GM23248 (cell line): ENCODE measurements at places on chromosomes 1 and 21.

DNA sequence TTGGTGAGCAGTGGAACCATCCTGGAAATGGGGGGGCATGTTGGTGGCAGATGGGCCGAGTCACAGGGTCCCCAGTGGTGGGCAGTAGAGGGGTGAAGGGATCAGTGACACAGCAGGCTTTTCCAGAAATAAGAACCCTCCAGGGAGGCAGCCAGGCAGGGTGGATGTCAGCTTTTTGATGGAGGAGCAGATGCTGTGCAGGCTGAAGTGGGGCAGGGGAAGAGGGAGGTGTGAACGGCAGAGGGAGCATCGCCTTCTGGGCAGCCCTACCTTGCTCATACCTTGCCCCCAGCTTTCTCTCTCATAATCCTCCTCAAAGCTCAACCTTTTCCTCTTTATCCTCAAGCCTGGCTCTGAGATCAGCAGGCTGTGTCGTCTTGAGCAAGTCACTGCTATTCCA, 131.8 kb upstream of the IPO9 start:
- DNase-seq = no peak

- DNase-seq = peak; percentile 79
Observed at GRCh38 chr1:32539584-32540571, 651 bp downstream of the ZBTB8A start.

DNA sequence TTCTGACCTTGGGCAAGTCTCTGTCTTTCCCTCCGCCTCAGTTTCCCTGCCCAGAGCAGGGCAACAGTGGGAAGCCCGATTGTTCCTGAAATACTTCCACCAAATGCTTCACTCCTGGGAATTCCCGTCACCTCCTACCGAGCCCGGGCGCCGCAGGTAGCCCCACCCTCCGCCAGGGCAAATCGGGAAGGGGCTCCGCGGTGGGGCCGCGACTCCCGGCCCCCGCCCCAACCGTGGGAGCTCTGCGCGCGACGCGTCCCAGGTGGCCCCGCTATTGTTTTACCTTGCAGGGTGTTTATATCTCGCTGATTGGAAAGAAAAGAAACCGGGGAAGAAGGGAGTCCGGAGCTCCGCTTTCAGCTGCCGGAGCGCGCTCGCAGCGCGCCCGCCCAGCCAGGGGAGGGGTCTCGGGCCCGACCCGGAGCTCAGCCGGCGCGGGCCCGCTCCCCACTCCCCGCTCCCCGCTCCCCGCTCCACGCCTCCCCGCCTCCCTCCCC, 407 bp downstream of the IGSF3 start:
- DNase-seq = peak; percentile 27

GRCh38 chr1:203083463-203083921, 2.3 kb downstream of the MYOG start:
- DNase-seq = no peak

- peak; percentile 67 for DNase-seq
Observed at GRCh38 chr1:110187139-110187890, 22.8 kb upstream of the KCNC4 start.

DNA sequence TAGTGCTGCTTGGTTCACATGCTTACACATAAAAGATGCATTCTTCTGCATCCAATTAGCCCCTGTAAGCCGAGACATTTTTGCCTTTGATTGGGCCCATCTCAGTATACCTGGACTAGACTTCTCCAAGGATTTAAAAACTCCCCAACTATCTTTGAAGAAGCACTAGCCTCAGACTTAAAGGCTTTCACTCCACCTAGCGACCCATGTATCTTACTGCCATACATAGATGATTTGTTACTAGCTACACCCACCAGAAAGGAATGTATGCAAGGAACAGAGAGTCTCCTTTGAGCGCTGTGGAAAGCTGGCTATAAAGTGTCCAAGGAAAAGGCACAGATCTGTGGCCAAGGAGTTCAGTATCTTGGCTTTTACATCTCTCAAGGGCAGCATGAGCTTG, 91.7 kb downstream of the LIPI start:
- DNase-seq = peak; percentile 41

- DNase-seq = peak; percentile 81
Observed at GRCh38 chr21:37087188-37087587, 14.1 kb downstream of the TTC3 start.

DNA sequence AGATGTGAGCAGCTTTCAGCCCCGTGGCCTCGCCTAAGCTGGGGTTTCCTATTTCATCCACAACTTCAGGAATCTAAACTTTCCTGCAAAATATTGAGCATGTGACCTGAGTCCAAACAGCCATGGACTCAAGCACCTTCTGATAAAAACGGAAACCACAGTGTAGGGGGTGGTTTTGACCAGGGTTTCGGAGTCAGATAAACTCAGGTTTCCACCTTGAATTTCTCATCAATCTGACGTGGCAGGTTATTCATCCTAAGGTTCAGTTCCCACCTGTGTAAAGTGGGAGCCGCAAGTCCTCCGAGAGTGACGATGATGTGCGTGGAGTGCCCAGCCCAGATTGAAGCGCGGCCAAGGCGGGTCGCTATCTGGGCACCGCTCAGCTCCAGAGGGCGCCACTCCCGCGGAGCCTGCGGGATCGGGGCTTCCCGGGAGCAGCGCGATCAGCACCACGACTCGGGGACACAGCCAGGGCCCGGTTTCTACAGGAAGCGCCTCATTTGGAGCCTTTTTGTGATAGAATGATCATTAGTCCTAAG, 871 bp upstream of the ETS2 start:
- DNase-seq = peak; percentile 82

- DNase-seq = no peak
Observed at GRCh38 chr1:99297923-99298322, 33.6 kb downstream of the PLPPR4 start.

DNA sequence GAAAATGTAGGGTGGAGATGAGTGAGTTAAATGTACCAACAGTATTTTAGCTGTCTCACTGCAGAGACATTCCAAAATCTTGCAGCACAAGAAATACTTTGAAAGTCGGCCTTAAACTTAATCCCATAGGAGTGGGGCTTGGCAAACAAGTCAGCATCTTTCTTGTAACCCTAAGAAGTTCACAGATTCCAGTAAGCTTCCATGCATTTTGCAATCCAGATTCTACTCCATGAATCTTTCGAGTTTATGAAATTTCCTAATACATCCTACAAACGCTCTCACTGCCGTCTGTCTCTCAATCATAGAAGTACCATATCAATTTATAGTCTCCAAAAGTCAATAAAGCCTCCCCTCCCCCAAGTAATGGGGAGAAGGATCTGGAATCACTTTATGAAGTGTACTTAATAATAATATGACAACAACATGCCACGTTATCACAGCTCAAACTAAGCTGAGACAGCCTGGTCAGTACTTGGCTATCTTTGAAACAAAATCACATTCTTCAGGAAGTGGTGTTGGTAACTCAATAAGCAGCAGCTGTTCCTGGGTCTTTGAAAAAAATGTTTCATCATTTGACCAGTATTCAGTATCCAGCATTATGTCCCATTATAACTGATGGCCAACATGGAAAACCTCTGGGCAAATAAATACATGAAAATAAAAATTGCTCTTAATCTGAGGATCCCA, 317.4 kb upstream of the RUNX1 start:
- peak; percentile 85 for DNase-seq

DNA sequence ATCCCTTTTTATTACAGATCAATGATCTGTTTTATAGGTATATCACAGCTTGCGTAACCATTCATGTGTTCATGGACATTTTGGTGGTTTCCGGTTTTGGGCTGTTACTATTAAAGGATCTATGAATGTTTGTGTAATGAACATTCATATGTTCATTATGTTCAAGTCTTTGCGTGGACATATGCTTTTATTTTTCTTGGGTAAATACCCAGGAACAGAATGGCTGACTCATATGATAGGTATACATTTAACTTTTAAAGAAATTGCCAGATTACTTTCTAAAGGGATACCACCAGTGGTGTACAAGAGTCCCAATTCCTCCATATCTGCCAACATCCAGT, 73.7 kb downstream of the SPATA46 start:
- DNase-seq = peak; percentile 33

DNA sequence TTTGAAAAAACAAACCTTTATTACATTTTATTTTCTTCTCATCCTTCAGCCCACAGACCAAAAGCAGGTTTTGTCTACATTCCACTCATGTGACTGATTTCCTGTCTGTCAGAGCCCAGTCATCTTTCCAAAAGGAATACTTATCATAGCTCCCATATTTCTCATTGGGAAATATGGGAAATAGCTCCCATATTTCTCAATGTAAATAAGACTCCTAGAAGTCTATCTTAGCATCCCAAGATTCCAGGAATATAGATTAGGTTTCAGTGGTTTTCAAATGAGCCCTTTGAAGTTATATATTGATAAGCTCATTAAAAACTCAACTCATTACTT, 19.1 kb upstream of the NRDC start:
- peak; percentile 93 for DNase-seq

- DNase-seq = peak; percentile 78
Observed at GRCh38 chr1:204258213-204259115, 44.7 kb upstream of the GOLT1A start.

DNA sequence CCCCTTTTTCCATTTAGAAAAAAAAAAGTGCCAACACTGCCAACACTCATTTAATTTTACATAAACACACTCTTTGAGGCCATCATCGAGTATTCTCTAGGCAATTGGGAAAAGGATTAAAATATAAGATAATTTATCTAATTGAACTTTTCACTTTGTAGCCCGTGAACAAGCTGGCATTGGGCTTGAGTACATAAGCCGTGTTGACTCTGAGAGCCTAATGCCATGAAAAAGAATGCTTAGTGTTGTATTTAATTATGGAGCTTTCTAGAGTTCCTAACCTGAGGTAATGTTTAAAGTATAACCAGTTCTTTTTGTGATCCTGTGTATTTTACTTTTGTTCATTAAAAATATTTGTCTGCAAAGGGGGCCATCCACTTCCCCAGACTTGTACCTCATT, 193.8 kb downstream of the LYPLAL1 start:
- DNase-seq = no peak

- no peak for DNase-seq
Observed at GRCh38 chr1:37071829-37072228, 37.5 kb upstream of the GRIK3 start.

DNA sequence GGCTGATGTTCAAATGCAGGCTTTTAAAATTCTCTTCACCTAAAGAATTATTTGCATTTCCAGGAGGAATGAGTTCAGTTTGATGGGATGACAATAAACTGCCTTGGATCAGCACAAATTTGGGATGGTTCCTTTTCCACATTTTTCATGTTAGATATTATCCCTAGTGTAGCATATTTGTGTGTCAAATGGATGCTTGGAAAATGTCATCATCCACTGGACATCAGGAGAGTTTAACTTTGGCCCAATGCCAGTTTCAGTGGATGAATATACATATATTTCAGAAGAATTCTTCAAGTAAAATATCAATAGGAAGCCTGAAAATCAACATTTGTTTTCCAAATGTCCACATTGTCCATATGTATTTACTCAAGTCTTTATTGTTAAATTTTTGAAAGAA, 116.5 kb upstream of the COL24A1 start:
- DNase-seq = no peak

DNA sequence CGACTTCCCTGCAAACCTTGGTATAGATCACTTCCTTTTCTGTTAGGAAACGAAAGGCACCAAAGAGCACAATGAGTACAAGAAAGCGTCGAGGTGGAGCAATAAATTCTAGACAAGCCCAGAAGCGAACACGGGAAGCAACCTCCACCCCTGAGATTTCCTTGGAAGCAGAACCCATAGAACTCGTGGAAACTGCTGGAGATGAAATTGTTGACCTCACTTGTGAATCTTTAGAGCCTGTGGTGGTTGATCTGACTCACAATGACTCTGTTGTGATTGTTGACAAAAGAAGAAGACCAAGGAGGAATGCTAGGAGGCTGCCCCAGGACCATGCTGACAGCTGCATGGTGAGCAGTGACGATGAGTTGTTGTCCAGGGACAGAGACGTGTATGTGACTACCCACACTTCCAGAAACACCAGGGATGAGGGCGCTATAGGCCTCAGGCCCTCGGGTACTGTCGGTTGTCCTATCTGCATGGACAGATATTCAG, 18.5 kb downstream of the FAM89A start:
- no peak for DNase-seq

GRCh38 chr1:10693497-10694273, 102.8 kb downstream of the CASZ1 start:
- DNase-seq = peak; percentile 67

DNA sequence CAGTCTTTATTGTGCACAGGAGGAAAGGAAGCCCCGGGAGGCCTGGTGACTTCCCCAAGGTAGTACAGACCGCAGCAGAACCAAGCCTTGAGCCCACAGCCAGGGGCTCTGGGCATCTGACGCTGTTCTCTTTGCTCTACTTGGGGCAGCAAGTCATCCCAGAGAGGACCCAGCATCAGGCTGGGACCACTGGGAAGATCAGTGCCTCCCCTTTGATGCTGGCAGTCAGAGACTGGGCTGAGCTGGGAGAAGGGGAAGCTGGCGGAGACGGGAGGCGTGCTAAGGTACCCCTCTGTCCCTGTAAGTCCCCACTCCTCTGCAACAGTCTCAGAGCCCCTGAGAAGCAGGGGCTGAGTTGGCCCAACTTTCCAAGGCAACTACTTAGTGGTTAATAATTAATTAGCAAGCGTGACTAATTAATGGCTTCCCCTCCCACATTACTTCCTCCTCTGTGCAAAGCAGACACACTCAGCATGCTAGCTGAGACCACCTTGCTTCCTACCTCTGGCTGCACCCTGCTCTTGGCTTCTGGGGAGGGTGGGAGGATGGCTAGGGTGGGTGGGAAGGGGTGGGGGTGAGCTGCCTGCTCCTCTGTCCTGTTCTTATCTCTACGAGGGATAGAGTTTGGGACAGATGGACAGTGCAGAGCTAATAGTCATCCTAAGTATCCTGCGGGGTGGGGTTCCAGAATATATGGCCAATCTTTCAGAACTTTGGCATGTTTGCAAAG, 1.3 kb downstream of the INAVA start:
- no peak for DNase-seq

DNA sequence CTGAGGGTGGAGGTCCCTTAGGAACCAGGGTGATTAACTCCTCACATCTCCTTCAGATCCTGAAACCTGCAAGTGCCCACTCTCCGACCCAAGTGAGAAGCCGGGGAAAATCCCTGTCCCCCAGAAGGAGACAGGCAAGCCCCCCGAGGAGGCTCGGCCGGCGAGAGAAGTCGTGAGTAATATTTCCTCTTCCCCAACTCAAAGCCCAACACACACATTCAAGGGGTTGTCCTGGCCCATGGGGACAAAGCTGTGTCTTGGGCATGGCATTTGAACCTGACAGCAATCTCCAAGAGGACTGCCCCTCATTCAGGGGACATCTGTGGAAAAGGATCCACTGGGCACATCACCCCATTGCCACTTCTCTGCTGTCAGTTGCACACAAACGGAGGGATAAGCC, 23.6 kb downstream of the VASH2 start:
- DNase-seq = no peak

GRCh38 chr1:208085655-208086515, 158.3 kb downstream of the PLXNA2 start:
- peak; percentile 54 for DNase-seq

- DNase-seq = no peak
Observed at GRCh38 chr1:22579541-22580155, 16.4 kb downstream of the EPHA8 start.

- no peak for DNase-seq
Observed at GRCh38 chr1:156900896-156901589, 7.5 kb downstream of the PEAR1 start.

DNA sequence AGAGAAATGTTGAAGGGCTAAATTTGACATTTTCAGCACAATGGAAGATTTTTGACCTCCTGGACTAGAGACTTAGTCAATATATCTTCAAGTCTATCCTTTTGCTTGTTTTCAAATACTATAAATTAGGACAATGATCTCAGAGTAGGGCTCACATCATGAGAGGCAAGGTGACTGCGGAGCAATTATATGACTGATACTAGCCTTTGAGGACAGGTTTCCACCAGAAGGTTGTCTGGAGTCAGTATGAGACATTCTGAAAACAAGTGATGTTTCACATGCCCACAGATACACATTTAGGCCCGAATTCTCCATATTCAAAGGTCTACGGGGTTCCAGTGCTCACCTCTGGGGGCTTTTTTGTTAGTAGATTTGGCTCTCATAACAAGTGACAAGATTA, 142.3 kb upstream of the SAMSN1 start:
- no peak for DNase-seq
